ENCODE measurements at places on chromosomes 2 and 18.
A peak's percentile ranks its signal among the peaks of the same experiment; 100 is the strongest.

- no peak for DNase-seq
These were observed 115.9 kb upstream of the EPAS1 start for GRCh38 chr2:46181306-46181705.

DNA sequence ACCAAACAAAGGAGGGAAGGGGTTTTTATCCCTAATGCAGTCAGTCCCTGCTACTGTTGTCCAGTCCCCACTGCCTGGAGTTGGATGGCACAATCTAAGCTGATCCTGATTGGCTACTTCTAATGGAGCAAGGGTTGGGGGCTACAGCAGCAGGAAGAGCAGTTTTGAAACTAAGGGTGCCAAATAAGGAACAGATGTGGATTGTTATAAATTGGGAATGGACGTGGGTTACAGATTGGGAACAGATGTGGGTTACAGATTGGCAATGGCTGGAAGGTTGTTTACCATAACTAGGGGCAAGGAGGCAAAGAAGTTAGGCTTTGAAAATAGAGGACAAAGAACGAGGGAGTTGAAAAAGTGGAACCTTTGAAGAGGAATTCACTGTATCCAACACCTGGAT, 16.0 kb upstream of the PROM2 start:
- DNase-seq, result no peak

DNA sequence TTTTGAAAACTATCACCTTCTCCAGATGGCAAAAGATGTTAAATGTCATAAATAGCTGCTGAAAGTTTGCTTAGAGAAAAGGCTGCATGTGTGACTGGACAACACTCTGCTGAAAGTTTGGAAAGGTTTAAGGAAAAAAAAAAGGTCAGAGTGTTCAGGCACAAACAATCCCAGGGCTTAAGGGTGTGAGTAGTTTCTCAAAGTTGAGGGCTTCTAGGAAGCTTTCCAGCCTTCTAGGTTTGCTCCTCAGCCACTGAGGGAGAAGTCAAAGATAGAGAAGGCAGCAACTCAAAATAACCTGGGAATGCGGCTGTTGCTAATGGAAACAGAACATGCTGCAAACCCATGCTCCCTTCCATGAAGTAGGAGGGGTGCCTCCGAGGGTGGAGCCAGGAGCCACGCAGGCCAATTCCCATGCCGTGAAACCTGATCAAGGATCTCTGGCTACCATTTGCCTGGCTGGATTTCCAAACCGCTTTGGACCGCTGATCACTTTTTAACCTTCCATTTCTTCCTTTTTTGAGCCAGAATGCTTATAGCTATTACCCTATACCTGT, 88.0 kb downstream of the TEX51 start:
- no peak for DNase-seq

GRCh38 chr18:7579176-7579917, 12.2 kb downstream of the PTPRM start:
- DNase-seq, result no peak

- DNase-seq, result no peak
These were observed 29.3 kb upstream of the INHBB start for GRCh38 chr2:120316528-120317179.

GRCh38 chr2:151678849-151679248, 55.4 kb downstream of the NEB start:
- DNase-seq, result no peak

DNA sequence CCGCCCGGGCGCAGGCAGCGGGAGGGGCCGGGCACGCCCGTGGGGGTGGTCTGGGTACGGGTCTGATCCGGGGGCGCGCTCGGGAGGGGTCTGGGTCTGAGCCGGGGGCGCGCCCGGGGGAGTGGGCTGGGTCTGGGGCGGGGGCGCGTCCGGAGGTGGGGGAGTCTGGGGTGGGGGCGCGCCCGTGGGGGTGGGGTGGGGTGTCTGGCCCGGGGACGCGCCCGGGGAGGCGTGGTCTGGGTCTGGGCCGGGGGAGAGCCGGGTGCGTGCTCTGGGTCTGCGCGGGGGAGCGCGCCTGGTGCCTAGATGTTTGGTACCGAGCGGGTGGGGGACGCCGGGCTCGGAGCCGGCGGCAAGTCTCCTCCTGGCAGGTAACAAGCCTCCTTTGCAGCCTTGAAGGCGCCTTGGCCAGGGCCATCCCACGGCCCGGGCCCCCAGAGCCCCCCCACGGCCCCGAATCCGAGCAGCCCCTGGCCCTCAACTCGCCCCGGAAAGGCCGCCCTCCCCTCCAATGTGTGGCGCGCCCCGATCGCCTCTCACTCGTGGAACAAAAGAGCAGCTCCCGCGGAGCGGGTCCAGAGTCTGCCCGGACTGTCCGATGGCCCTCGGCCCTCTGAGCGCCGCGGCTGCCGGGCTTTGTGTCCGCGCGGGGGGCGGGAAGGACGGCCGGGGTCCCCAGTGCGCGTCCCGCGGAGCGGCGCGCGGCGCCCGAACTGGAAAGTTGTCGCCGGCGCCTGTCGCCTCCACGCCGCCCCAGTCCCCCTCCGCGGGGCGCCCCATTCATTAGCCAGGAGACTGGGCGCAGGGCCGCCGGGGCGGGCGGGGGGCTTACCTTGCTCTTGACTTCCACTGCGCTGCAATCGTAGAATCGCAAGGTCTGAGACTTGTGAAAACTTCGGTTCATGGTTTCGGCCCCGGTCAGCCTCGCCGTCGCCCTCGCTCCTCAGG, 595 bp downstream of the PARD6G start:
- DNase-seq, result peak; percentile 33

- DNase-seq, result no peak
These were observed 8.5 kb upstream of the THNSL2 start for GRCh38 chr2:88161446-88162244.

DNA sequence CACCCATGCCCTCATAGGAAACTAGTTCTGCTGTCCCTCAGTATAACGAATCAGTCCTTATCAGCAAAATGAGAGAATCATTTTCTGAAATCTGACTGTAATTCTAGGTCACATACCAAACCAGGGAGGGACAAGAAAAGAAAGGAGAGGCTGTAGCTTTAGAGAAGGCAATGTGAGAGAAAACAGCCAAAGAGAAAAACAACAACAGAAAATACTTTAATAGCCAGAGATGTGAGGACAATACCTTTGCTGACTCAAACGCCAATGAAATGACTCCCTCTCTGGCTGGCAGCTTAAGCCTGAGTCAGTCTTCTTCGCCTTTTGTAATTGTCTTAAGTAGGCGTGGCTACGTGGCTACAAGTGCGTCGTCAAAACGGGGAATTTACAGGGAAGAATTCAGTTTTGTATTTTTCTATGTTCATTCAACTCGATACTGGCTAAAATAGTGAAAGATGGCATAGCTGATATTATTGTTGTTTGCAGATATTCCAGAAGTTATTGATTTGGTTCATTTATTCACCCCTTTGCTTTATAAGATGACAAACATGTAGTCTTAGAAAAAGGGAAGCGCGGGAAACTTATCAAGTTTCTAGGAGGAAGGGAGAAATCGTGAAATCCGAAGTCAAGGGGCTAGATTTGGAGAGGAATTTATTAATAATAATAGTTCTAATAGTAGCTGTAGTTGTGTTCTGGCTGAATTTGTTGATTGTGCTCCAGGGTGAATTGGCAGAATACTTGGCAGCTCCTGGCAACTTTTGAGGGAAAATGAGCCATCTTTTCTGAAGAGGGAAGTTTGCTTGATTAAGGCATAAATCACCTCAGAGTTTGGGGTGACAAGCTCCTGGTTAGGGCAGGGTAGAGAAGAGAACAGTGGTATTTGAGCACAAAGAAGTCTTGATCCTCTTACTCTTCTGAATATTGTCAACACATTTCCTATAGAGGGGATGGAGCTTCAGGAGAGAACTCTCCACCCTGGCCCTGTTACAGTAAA, at the start of gene IL1A:
Gene IL1A (minus strand): TSS at position 295 of the 991 bp plus-strand sequence. CDS start 723 bp downstream, outside the sequence.
- DNase-seq, result peak; percentile 80

DNA sequence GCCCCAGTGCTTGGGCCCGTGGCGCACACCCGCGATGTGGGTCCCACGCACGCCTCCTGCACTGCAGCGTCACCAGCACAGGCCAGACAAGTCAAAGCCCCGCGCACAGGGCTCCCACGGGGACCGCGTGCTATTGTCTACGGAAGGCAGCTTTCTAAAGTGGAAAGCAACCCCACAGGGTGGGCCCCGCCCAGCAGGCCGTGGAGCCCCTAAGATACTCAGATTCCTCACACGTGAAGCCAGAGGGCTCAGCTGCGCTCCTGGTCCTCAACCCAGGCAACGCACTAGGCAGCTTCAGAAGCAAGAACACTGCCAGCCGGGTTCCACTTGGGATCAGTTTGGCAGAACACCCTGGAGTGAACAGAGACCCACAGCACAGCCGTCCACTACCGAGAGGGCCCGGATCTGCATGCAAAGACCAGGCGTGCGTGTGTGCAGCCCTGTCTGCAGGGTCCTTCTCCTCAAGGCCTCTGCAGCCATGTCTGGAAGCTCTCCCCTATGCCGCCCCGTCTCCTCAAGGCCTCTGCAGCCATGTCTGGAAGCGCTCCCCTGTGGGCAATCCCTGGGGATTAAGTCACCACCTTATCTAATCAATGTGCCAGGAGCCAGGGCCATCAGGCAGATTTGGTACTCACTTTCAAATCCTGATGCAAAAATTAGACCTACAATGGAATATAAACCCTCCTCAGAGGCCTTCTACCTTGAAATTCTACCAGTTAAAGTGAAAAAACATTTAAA, 231.3 kb downstream of the HDAC4 start:
- DNase-seq, result no peak

GRCh38 chr18:35377875-35378573, 887 bp upstream of the ZNF396 start:
- DNase-seq, result no peak

- DNase-seq, result no peak
These were observed 60.5 kb downstream of the CDK15 start for GRCh38 chr2:201866643-201867473.

- no peak for DNase-seq
These were observed 1472.2 kb downstream of the SUCLG1 start for GRCh38 chr2:82986899-82987298.

DNA sequence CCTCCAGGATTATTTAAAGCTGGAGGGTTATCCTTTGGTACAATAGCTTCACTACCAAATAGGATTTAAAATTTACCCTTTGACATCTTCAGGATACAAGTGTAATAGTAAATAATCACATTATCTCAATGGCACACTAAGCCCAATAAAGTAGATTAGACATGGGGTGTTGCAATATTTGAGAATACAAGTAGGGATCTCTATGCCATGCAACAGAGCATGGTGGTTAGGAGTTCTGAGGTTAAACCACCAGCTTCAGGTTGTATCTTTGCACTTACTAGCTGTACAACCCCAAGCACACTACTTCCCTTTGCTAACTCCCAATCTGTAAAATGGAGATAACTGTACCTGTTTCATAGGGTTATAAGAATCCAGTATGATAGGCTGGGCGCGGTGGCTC, 6.2 kb downstream of the MBD2 start:
- DNase-seq, result no peak

DNA sequence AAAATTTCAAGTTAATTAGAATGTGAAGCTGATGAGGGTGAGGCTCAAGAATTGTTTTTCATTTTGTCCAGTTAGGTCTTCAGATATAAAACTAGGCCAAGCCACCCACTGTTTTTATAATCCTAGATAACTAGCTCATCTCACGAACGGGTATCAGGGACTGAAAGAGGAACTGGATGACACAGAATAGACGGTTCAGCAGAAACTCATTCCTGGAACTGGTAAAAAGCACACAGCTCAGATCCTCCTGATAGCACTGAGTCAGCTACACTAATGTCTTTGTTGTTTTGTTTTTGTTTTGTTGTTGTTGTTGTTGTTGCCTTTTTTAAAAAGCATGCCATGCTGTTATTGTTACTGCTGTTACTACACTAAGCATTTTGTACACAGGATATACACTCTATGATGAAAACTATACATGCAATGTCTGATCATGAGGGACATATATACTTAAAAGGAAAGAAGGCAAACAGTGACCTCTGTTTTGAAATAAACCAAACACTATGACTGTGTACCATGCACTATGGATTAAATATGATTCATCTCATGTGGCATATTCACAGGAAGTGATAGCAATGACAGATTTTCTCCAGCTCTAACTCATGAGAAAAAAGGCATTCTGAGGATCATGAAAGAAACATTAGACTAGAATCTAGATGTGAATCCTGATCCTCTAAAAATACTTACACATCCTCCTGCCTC, 437.6 kb downstream of the NCKAP5 start:
- peak; percentile 2 for DNase-seq

GRCh38 chr18:50687491-50687890, 127.6 kb downstream of the MAPK4 start:
- no peak for DNase-seq

DNA sequence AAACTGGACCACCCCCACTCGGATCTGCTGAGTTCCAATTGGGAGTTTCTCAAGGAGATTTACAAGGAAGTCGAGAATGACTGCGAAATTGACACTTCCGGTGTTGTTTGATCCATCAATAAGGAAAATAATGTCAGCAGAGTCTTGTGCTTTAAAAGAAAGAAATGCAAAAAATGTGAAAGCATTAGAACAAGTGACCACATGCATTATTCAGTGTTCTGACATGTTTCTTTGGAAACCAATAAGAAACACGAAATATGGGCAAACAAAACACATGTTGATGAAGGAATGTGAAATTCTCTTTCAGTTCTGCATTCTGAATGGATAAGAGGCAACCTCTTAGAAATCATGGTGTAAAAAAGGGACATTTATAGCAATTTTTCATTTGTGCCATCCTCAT, 25.9 kb downstream of the COL6A3 start:
- no peak for DNase-seq

GRCh38 chr18:13216711-13217465, 1.7 kb upstream of the LDLRAD4 start:
- DNase-seq, result peak; percentile 85

DNA sequence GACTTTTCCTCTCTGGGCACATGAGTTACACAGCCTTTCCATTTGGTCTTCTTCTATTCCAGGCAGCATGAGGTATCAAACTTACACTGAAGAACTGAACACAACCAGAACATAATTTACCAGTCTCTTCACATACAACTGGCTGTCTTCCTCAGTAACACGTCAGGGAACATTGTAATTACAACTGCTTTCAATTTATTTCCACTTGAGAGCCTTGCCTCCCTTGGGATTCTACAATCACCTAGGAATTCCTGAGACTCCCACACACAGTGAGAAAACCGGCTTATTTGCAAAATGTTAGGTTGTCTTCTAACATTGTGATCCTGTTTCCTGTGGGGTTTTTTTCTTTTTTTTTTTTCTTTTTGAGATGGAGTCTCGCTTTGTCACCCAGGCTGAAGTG, 149.9 kb downstream of the TMX3 start:
- no peak for DNase-seq

GRCh38 chr2:197071790-197072436, 145.4 kb upstream of the PGAP1 start:
- peak; percentile 7 for DNase-seq

GRCh38 chr2:177817300-177817699, 255.3 kb downstream of the PDE11A start:
- DNase-seq, result no peak

DNA sequence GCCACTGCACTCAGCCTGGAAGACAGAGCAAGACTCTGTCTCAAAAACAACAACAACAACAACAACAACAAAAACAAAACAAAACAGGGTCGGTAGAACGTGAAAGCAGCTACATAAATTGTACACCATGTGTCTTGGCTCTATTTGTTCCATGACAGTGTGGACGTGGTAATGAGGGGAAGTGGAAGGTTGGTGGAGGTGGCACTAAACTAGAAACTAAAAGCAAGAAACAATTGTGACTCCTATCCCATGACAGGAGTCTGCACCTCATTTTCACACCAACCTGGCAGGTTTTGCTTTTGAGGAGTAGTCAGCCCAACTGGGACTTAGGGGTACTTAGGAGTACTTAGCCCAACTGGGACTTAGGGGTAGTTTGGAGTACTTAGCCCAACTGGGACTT, 62.5 kb upstream of the MRPS9 start:
- no peak for DNase-seq

GRCh38 chr2:178306352-178307073, 112.2 kb downstream of the OSBPL6 start:
- DNase-seq, result peak; percentile 20

- DNase-seq, result peak; percentile 76
These were observed 272.6 kb upstream of the UBE2E3 start for GRCh38 chr2:180707884-180708205.
